Stimulated activated CD8-positive, alpha-beta memory T cell treated with anti-CD3 and anti-CD28 coated beads, Interleukin-7, amount 100 ng/mL, for 1 hour (primary cell): ENCODE measurements at places on chromosomes 11 and 22.

DNA sequence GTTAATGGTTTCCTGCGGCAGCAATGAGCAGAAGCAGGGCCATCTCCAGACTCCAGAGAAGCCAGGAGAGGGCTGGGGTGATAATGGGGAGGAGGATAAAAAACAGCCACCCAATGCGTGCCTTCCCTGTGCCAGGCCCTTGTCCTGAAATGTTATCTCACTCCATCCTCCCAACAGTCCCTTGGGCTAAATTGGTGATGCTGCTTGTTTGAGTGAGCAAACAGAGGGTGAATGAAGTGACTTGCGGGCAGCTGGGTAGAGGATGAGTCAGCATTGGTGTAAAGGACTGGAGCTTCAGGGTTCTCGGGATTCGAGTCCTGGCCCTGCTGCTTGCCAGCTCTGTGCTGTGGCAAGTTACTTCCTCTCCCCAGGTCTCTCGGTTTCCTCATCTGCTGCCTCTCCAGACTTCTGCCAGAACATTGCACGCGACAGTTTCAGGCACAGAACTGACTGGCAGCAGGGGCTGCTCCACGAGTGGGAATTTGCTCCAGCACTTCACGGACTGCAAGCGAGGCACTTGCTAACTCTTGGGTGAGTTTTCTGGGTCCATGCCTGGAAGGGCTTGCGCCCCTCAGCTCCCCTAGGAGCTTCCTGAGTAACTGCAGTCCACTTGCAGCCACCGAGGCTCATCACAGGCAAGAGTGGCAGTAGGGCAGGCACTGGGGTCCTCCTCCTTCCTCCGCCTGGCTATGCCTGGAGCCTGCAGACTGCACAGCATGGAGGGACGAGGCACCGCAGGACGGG is at the start of gene P2RY6:
P2RY6 (plus strand) TSS at position 403 of the 744 bp plus-strand sequence. CDS start 24,181 bp downstream, outside the sequence.
- DNase-seq: no peak

DNA sequence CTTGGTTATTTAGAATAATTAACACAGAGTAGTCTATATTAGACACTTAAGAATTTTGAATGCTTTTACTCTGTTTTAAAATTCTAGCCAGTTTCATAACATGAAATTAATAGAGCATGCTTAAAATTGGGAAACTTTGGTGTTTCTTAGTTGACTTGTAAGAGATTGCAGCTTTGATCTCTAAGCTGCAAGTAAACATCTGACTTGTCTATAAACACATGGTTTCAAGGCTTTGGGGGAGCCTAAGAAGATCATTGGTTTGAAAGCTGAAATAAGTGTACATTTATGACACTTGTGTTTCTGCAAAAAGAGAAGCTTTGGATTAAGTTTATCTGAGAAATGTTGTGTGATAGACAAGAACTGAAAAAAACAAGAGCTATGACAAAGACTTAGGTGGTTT is 37.8 kb downstream of the YAP1 start:
- DNase-seq: no peak

DNA sequence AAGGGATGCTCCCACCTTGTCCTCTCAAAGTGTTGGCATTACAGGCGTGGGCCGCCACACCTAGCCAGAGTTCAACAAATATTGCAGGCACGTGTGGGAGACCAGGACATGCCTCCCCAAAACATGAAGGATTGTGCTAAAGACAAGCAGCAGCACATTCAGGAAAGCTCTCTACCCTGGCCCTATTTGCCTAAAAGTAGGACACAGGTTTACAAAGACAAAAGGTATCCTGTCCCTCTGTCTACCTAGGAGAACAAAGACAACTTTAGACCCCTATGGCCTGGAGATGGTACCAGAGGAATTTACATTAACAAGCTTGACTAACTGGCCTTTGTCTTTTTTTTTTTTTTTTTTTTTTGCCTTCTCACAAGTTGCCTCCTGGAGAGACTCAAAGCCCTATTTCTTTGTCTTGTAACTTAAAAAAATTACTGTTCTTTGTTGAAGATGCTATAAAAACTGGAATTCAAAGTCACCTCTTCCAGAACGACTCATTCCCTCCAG is 859 bp upstream of the ACCS start:
- DNase-seq: no peak

DNA sequence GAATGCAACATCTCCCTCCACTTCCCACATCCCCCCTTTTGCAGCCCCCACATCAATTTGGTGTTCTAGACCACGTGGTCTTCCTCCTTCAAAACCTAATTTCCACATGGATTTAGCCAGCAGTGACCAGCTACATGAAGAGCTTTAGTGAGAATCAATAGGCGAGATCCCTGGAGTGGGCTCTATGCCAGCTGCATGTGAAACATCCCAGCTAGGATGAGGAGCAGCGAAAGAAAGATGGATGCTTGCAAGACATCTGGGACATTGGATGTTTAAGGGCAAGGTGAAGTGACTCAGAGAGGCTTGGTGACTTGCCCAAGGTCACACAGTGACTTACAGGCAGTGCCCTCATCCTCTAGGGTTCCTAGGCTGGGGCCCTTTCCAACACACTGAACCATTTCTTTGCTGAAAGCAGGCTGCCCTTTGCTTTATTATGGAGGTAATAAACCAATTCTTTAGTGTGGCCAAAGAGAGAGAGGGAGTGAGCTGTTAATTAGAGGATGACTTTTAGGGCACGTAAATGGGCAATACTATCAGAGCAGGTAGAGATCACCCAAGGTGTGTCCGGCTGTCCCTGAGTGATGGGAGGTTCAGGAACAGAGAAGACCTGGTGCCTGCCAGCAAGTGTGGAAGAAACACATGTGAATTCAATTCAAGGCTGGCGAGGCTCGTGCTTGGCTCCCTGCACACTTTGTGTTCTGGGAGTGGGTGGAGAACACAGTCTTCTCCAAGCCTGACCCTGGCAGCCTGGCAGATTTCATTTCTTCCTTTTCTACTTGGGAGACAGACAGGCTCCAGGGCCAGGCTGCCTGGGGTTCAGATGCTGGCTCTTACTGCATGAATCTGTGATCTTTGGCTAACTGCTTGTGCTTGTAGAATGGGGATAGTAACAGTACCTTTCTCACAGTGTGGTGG is 24.0 kb downstream of the TSPAN18 start:
- no peak for DNase-seq

- DNase-seq: no peak
Observed at GRCh38 chr11:43315966-43316365, 4.2 kb downstream of the API5 start.

DNA sequence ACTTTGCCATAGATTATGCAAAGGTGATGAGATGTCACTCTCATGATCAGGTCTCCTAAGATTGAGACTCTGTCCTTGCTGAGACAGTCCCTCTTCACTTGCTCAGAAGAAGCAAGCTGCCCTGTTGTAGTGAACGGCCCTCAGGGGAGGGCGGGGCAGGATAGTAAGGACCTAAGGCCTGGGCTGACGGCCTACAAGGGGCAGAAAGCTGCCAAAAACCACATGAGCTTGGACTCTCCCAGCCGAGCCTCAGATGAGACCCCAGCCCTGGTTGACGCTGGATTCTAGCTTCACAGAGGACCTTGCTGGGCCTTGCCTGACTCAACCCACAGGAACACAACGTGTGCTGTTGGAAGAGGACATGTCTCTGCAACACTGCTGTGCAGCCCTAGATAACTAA is 1182.5 kb downstream of the TBC1D22A start:
- DNase-seq: no peak

- no peak for DNase-seq
Observed at GRCh38 chr11:19864141-19865140, 151.8 kb downstream of the NAV2 start.

DNA sequence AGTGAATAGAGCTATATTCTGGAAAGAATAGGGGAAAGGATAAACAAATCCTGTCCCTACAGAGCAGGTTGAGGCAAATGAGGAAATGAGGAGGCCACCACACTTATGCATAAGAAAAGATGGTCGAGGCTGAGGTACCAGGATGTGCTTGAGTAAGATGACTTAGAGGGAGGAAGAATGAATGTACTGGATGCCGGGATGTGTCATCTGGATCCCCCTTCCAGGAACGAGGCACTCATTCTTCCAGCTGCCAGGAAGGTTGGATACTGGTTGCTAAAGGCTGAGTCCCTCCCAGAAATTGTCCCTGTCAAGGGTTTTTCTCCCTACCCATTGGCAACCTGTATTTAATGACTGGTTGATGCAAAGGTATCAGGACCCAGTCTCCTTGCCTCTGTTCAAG is 31.1 kb upstream of the SYT9 start:
- DNase-seq: no peak

GRCh38 chr11:69052343-69053168 is 3.8 kb downstream of the TPCN2 start:
- DNase-seq: no peak

GRCh38 chr22:32048069-32048468 is 5.0 kb downstream of the SLC5A1 start:
- DNase-seq: no peak

DNA sequence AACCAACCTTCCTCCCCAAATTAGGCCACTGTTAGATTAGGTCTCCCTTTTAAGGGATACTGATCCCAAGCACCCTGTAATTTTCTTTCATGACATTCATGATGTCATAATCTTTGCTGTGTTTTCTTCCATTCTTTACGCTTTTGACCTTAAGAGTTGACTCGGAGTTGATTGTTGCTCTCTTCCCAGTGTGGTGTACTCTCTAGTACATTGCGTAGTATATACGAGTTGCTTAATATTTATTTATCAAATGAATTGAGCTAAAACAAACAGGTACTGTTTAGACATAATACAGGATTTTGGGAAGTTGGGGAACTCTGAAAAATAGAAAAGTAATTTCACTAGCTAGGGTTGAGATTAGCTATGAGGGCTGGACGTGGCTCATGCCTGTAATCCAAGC is 49.8 kb downstream of the SVIP start:
- DNase-seq: no peak

DNA sequence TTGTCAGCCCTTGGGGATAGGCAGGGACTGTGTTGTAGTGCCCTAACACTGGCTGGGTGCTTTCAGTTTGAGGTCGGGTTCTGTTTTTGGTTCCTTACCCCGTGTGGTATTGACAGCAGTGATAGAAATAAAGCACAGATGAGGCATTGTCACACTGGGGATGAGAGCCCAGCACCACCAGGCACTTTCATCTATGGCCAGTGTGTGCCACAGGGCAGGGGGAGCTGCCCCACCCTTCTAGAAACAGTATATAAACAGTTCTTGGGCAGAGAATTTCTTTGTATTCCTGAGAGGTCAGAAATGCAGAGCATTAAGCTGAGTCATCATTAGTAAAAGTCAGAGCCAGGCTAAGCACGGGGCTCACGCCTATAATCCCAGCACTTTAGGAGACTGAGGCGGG is 23.1 kb upstream of the CDC42EP2 start:
- DNase-seq: no peak

GRCh38 chr11:111531687-111532364 is 8.7 kb upstream of the LAYN start:
- no peak for DNase-seq

- DNase-seq: no peak
Observed at GRCh38 chr11:119896387-119897045, 167.5 kb upstream of the NECTIN1 start.

- no peak for DNase-seq
Observed at GRCh38 chr22:20651286-20651685, 122.6 kb upstream of the SERPIND1 start.

- DNase-seq: no peak
Observed at GRCh38 chr11:44361813-44362212, 51.9 kb upstream of the ALX4 start.

- no peak for DNase-seq
Observed at GRCh38 chr11:128551611-128552335, 35.6 kb downstream of the ETS1 start.

DNA sequence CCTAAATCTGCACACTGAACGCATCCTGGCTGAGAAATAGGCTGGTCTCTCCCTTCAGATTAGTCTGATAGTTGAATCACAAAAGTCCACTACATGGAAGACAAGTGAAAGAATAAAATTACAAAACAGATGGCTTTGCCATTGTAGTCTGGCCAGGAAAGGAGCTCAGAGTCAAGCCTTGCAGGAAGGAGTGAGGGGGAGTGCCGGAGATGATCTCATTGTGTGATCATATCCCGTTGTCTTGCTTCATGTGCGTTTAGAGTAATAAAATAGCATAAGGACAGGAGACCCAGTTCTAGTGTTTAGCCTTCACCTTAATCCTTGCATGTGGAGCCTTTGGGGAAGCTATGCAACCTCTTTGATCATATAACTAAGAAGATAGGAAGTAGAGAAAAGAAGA is 666.7 kb upstream of the RAG2 start:
- no peak for DNase-seq

DNA sequence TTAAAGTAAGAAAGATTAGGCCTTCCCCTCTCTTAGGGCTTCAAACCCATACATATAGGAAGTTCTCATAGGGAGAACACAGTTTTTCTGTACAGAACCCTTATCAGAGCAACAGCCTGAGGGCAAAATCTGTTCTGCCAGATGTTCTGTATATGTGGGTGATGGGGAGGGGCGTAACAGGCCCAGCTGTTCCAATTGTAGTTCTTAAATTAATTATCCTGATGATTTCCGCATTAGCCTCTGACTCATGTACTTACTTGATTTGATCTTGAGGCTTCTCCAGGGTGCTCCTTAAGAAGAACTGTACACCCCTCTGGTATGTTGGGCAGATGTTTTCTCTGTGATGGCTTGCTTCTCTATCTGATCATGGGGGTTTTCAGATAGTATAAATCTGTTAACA is 123.1 kb upstream of the C11orf87 start:
- DNase-seq: no peak

- no peak for DNase-seq
Observed at GRCh38 chr11:71324788-71325417, 72.5 kb upstream of the SHANK2 start.

DNA sequence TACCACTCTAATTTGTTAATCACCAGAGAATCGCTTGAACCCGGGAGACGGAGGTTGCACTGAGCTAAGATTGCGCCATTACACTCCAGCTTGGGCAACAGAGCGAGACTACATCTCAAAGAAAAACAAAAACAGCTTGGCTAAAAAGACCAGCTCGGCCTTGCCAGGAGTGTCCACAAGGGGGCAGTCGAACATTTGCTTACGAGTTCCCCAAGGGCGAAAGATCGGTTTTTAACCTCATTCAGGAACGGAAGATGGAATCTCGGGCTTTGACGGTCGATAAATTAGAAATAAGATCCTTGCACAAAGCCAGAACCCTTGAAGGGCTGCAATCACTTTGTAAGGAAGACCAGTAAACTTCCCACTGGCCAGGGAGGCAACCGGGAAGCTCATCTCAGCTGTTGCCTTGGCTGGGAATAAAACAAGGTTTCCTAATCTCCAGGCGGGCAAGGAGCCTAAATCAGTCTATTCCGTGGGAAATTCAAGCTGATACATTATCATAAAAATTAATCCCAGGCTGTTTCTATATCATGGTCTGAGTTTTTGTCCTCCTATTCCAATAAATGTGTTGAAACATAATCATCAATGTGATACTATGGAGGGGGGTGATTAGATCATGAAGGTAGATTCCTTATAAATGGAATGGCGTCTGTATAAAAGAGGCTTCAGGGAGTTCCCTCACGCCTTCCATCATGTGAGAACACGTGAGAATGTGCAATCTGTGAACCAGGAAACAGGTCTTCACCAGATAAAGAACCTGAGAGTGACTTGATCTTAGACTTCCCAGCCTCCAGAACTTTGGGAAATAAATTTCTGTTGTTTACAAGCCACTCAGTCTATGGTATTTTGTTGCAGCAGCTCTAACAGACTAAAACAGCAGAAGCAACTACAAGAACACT is 14.9 kb upstream of the SLC29A2 start:
- peak; percentile 74 for DNase-seq

GRCh38 chr22:50105208-50106100 is 15.6 kb downstream of the MOV10L1 start:
- no peak for DNase-seq
